ENCODE measurements at places on chromosomes 5 and 9.

DNA sequence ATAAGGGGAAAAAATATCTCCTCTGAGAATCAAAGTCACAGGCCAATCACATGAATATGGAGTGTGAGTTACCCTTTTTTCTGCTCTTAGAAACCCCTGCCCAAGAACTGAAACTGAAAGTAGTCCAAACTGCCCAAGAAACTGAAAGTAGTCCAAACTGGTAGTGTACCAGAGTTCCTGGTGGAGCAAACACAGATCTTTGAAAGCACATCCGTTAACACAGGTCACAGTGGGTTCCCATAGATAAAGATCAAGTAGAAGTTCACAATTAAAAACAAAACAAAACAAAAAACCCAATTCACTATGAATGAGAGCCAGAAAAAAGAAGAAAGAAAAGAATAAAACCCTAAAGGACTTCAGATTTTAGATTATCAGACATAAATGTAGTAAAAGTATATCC lies 332.4 kb upstream of the EFNA5 start:
- peak; percentile 61 for DNase-seq

DNA sequence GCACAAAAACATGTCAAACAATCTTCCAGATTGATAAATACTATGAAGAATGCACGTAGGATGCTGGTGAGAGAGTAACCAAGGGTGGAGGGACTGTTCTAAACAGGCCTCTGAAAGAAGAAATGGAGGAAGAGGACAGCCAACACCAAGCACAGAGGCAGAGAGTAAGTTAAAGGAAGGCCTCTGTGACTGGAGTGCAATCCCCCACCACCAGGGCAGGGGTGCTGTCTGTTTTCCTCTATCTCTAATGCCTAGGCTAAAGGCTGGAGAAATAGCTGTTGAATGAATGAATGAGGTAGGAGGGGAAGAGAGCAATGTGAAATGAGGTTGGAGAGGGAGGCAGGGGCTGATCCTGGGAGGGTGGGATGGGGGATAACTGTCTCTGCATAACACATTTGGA lies 88.9 kb downstream of the ANKRD55 start:
- DNase-seq, result no peak

DNA sequence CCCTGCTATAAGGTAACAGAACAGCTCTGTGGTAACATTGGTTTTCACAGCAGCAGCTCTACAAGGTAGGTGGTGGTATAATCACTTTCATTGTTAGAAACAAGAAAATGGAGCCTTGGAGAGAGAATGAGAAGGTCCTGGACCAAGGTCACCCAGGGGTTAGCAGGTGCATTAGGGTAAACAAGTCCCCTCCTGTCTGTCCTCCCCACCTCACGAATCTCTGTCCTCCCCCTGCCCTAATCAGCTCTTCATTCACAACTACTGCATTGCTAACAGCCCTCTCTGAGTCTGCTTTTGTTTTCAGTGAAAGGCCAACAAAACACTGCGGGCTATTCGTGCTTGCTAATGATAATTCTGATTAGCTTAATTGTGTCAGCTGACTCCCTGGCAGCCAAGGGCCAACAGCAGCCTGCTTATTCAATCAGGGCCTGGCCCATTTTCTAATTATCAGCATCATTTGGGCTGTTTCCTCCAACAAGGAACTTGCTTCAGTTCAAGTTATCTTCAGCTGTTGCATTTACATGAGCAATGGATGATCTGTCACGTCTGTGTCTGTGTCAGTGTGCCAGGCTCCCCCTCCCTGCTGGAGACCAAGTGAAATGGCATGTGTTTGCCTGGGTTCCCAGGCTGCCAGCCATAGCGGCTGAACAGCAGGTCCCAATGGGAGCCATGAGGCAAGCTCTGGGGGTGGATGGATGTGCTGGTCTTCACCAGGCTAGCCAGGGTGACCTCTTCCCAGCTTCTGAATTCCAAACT lies 56.7 kb upstream of the EQTN start:
- DNase-seq, result no peak

GRCh38 chr9:136244969-136245218 lies 718 bp downstream of the QSOX2 start:
- DNase-seq, result no peak

DNA sequence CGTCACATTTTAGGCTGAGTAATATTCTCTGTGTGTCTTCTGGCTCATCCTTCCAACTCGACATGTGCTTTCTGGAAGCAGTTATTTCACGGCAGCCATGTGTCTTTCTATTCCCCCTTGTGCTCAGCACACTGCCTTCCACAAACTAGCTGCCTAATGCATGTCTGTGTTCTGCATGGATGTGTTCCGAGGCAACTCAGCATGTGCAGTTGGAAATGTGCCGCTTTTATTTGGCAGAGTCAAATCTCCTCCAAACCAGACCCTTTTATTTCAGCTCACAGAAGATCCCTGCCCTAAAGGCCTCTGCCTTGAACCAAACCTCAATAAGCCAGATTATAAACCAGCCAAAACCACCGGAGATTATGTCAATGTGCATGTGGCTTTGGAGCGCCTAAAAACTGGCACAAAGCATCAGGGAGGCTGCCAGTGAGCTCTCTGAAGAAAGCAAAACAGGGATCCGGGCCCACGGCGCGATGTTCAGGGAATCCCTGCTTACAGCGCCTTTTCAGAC lies 360.2 kb downstream of the DEPDC1B start:
- DNase-seq, result no peak

GRCh38 chr5:15991586-15991985 lies 188.0 kb downstream of the MARCHF11 start:
- DNase-seq, result no peak

DNA sequence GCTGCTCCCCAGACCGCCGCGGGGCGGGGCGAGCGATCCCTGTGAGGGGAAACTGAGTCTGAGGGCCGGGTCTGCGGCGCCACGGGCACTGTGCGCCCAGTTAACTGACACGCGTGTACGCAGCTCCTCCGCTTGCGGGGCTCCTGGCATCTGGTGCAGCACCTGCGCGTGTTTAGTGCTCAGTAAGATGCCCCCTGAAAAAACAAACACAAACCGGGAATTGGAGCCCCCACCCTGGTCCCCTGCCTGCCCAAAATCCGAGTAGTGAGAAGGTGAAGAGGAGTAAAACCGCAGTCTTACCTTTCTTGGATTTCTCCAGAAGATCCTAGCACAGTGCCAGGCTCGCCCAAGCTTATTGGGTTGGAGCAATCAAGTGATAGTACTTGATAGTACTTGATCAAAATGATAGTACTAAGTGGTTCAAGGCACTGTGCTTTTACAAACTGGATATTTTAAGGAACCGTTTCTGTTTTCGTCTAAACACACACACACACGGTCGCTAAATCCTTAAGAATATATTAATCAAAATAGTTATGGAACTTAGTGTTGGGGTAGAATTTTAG lies 2.7 kb upstream of the TRAF1 start:
- DNase-seq, result no peak

DNA sequence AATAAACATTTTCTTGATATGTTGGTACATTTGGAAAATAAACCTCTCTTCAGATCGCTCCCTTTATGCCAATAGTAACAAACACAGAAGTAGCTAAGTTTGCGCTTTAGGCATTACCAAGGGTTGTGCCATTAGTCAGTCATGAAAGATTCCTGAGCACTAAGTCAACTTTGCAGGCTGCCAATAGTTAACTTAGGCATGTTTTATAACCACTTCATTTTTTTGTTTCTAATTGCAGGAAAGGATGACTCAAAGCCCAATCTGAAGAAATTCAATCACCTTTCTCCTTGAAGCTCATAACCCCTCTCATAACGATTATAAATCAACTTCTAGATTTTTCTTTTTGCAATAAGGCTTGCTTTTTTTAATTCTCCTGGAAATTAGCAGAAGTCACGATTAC lies 517.0 kb downstream of the AGTPBP1 start:
- DNase-seq, result no peak

- no peak for DNase-seq
These were observed 53.9 kb downstream of the ZNF354C start for GRCh38 chr5:179113945-179114641.

DNA sequence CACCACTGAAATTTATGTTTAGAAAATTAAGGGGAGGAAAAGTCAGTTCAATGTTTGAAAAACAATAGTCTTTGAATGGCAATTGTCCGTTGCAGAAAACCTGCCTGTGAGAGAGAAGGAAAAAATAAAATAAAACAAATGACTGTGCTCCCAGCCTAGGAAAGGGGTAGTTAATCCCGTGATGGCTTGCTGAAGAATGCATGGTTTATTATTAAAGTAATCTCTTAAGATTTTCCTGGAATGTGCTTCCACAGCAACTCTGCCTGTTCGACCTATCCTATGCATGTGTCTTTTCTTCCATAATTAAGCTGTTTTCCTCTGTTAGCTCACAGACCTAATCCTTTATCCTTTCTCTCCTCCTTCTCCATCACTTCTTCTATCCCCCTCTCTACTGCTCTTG lies 2.4 kb upstream of the DAB2 start:
- peak; percentile 66 for DNase-seq

DNA sequence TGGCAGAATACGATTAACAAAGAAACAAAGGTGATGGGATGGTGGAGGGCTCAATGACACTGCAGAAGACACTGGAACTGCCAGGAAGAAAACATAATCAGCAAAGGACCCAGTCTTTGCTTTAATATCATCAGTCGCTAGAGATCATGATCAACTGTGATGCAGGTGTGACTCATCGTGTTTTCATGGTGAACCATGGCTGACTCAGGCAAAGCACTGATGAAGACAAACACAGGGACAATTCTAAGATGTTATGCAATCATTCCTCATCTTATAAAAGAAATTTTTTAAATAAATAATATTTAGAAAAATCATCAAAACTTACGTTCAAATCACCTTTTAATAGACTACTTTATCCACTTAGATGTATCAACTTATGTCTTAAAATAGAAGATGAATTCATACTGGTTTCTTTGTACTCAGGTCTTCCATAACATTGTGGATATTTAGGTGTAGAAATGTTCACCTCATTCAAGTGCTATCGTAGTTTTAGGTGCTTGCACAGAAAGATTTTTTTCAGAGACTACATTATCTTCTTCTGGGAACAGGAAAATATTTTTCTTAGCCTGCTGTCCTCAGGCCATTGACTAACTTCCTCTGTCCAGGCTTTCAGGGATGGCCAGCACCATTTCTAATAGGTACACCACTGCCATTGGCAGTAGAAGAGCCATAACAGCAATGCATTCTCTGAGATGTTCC lies 673.4 kb upstream of the MEF2C start:
- peak; percentile 83 for DNase-seq

DNA sequence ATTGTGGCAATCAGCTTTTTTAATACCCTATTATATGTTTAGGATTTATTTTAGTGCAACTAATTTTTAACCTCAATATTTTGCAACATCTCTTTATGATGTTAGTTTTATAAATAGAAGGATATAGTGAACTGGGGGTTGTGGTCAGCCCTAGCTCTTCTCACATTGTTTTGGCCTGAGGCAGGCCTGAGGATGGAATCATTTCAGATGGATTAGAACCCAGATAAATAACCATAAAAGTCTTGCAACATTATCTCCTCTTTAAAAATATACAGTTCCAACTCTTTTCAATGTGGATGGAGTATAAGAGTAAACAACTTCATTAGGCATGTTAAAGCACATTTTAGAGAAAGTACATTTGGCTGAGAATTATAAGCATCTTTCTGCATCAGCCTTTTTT lies 522.7 kb downstream of the NR2F1-AS1 start:
- DNase-seq, result peak; percentile 92

DNA sequence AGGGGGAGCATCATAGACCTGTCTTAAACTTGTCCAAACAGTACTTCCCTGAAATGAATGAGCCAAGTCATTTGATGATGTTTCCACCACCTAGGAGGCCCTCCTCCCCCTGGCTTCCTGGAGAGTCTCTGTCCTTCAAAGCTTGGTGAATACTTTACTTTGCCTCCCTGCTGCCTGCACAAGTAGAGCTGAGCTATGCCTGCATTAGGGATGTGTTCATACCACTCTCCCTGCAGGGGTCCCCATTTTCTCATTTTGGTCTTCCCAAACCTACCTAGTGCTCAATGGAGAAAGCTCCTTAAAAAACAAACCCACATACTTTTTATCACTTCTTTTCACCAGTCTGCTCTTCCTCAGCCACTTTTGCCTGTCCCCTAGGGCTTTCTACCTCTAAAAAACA lies 7.7 kb downstream of the CCNI2 start:
- peak; percentile 51 for DNase-seq

GRCh38 chr5:142853682-142854081 lies 83.5 kb downstream of the ARHGAP26 start:
- DNase-seq, result no peak

GRCh38 chr5:82160948-82161347 lies 117.2 kb downstream of the RPS23 start:
- DNase-seq, result no peak

- no peak for DNase-seq
These were observed 1551.7 kb downstream of the MAT2B start for GRCh38 chr5:165057145-165057544.

DNA sequence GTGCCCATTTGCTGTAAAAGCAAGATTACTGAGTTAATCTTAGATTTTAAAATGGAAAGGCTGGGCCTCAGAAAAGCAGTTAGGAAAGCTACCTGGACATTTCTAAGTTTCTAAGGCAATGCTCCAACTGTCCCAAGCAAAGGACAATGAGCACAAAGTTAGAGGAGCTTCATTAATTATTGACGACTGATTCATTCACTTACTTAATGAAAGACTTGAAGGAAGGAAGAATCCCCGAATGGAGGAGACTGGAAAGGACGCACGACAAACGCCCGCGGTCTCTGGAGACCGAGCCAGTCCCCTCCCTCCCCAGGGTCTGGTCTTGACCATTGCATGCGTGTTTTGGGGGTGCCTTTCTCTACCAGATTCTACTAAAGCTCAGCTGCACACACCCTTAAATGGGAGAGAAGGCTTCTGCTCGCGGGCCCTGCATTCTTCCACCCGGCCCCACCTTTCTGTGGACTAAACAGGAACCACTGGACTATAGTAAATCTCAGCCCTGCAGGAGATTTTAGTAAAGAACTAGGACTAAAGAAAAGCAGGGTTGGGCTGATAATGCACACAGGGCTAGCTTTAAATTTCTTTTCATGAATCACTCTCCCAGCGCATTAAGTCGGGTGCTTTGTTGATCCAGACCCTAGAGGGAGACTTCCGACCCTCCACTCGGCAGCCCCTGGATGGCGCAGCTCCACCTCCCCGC lies 44.8 kb downstream of the CTSL start:
- no peak for DNase-seq

GRCh38 chr5:127293373-127293772 lies 2.8 kb downstream of the MEGF10 start:
- DNase-seq, result no peak

GRCh38 chr5:14209836-14210235 lies 66.7 kb downstream of the TRIO start:
- DNase-seq, result no peak

All from IMR-90 (cell line).